Stimulated activated effector memory CD8-positive, alpha-beta T cell treated with anti-CD3 and anti-CD28 coated beads, Interleukin-12 subunit alpha, Interleukin-12 subunit beta, amount 100 ng/mL, for 72 hours (primary cell): ENCODE measurements at places on chromosomes 3 and 15.

DNA sequence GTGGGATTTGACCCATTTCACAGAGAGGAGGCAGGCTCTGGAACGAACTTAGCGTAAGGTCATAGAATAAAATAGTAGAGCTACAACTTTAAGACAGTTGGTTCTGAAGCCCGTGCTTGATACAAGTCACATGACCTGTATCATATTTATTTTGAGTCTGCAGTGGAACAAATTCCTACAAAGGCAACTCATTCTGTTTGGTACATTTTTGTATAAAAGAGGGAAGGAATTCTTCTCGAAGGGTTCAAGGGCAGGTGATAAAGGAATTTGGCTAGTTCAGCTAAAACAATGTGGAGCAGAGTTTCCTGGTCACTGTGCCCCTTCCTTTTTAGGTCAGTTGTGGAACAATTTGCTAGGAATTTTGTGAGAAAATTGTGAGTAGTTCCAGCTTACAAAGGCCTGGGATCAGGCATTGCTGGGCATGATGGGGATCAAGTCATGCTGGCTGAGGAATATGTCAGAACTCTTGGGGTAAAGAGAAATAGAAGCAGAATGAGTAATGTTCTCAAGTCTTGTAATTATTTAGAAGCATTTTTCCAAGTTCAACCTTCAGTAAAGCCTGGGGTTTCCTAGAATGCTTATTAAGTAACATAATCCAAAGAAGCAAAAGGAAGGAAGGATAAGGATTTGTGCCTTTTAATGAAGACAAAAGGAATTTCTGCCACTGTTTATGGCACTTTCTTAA, 19.1 kb downstream of the USP3 start:
- no peak for DNase-seq

DNA sequence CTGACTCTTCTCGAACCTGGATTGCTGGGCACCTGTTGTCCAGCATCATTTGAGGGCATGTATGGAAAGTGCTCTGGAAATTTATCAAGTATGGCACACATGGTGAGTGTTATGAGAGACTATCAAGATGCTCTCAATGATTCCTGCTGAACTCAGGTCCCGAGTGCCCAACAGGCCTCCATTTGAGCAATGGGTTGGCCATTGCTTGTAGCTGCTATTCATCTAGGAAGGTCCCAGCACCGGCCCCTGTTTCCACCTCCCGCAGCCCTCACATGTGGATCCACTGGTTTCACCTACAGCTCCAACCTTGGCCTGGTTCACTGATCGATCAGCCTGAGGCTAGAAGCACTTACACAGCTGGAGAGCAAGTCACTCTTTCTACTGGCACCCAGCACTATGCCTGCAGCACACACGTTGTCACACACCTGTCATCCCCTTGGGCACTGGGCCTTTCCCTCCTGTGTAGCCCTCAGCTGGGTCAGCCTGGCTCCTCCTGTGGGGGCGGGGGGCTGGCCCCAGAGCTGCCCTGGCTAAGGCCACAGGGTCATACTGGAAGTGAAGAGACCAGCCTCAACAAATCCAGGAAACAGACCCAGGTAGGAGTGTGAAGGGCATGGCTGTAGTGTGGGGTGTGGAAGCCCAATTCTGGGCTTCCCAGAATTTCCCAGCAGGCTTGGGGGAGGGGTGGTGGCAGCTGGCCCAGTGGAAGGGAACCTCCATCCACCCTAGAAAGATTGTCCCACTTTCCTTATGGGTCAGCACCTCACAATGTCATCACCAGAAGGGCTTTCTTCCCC, 41.7 kb upstream of the SMAD3 start:
- no peak for DNase-seq

DNA sequence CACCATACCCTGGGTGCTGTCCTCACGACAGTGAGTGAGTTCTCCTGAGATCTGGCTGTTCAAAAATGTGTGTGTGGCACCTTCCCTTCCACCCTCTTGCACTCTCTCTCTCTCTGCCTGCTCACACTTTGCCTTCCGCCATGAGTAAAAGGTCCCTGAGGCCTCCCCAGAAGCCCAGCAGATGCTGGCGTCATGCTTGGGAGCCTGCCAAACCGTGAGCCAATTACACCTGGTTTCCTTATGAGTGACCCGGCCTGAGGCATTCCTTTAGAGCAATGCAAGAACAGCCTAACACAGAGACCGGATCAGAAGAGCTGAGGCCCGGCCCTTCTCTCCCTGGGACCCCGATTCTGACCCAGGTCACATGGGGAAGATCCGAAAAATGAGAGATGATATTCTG, 15.4 kb downstream of the TMEM44 start:
- no peak for DNase-seq

GRCh38 chr15:63408524-63408923, 26.9 kb upstream of the CA12 start:
- DNase-seq, result no peak

GRCh38 chr3:177579419-177579818, 382.1 kb upstream of the TBL1XR1 start:
- DNase-seq, result no peak

- peak; percentile 8 for DNase-seq
These were observed 69.3 kb downstream of the CHST2 start for GRCh38 chr3:143188881-143189280.

DNA sequence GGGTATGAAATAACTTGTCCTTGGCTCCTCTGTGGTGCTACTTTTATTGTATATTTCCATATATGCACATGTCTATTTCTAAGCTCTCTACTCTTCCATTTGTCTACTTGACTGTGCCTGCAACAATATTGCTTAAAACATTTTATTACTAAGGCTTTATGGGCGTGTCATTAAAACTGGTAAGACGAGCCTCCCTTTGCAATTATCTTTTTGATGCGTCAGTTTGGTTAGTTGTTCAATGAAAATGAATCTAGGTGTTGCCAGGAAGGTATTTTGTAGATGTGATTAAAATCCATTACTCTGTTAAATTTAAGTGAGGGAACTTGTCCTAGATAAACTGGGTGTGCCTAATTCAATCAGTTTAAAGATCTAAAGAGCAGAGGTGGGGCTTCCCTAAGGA, 12.9 kb upstream of the TRA2B start:
- no peak for DNase-seq

DNA sequence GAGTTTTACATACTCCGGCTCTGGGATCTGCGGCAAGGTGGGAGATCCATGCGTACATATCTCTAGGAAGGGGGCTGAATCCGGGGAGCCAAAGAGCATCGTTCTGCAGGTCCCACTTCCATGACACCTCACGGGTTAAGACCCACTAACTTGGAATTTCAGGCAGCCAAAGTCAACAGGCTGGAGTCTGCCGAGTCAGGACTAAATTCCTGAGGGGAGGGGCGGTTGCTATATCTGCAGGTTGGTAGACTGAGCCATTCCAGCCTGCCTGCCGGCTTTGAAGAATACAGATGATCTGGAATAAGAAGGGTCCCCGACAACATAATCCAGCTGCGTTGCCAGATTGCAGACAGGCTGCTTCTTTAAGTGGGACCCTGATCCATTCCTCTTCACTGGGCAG, 65.4 kb upstream of the PEX5L start:
- no peak for DNase-seq

- DNase-seq, result no peak
These were observed 28.7 kb upstream of the COL6A6 start for GRCh38 chr3:130488288-130488687.

- no peak for DNase-seq
These were observed 46.5 kb downstream of the SLC6A20 start for GRCh38 chr3:45749880-45750279.

- DNase-seq, result no peak
These were observed 1.5 kb upstream of the P2RY12 start for GRCh38 chr3:151386056-151386455.
